Dermis blood vessel endothelial cell (primary cell): ENCODE measurements at places on chromosomes 3 and 15. TPM values are rescaled to one million over a fixed set of nuclear protein-coding genes. Genes with fewer than 3 reads are reported as not detected.

The ADGRG7 gene
- total RNA-seq, result not detected in 2 replicates

The CLDN11 gene
- 103 and 515 TPM in 2 replicates for total RNA-seq

The NPAP1 gene
- total RNA-seq, result not detected in 2 replicates

The GCNT3 gene
- 0.17 TPM in 1 of 2 replicates, not detected in the other for total RNA-seq

The GOLGA6B gene
- total RNA-seq, result not detected in 2 replicates

The IDH2 gene
- total RNA-seq, result 77.3 and 127 TPM in 2 replicates

The FOXB1 gene
- total RNA-seq, result not detected in 2 replicates

The CSNK1G1 gene
- 25.9 and 34.1 TPM in 2 replicates for total RNA-seq

The ITPKA gene
- total RNA-seq, result 0.56 and 0.68 TPM in 2 replicates

The CYP8B1 gene
- total RNA-seq, result not detected in 2 replicates

The ACTL6A gene
- total RNA-seq, result 73.7 and 75.9 TPM in 2 replicates

The ACTRT3 gene
- 3.6 and 4.7 TPM in 2 replicates for total RNA-seq

The SLC9C1 gene
- 0.14 and 0.85 TPM in 2 replicates for total RNA-seq

The ROBO1 gene
- 0.47 and 1.0 TPM in 2 replicates for total RNA-seq

The RTP1 gene
- total RNA-seq, result not detected in 2 replicates

The PRICKLE2 gene
- total RNA-seq, result 2.5 and 3.2 TPM in 2 replicates

The TMIE gene
- 0.17 TPM in 1 of 2 replicates, not detected in the other for total RNA-seq

The IGSF11 gene
- 0.19 TPM in 1 of 2 replicates, not detected in the other for total RNA-seq

The UNC13C gene
- total RNA-seq, result not detected in 2 replicates
